ENCODE measurements at places on chromosomes 12 and 14.

- DNase-seq = no peak
Measured at GRCh38 chr12:113040722-113041171, 15.8 kb upstream of the DTX1 start.

- DNase-seq = no peak
Measured at GRCh38 chr12:75890660-75891059, 140.9 kb downstream of the PHLDA1 start.

DNA sequence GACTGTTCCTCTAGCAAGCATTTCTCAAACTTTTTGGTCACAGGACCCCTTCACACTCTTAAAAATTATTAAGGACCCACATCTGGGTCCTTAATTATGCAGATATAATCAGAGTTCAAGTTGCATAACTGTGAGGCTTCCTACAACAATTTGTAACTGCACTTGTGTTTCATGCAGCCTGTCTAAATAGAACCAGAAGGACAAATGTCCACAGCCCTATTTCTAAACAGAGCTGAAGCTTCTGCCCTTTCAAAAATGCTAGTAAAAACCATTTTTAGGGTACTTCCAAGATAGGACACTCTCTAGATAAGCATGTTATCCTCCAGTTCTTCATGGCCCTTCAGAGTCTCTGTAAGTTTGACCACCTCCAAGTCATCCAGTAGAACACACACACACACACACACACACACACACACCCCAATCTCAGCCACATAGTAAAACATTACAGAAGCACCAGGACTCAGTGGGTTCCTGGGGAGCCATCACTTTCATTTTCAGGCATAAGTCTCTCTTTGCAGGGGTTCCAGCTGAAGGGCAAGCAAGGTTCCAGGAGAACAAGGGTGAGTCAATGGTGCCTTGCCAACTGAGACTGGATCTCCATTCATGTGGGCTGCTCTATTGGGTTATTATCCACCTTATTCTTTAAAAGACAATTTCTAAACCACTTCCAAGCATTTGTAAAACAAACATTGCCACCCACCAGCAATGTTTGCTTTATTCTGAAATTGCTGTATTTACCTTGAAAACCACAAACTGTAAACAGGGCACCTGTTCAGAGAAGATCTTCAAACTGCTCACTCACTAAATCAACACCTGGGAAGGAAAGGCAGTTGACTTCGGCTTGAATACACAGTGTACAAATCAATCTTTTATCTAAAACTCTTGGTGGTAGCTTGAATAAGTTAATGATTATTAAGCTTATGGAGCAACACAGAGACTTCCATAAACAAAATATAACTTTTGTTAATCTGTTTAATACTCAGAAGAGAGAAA is 64.1 kb downstream of the ITPR2 start:
- DNase-seq = no peak

DNA sequence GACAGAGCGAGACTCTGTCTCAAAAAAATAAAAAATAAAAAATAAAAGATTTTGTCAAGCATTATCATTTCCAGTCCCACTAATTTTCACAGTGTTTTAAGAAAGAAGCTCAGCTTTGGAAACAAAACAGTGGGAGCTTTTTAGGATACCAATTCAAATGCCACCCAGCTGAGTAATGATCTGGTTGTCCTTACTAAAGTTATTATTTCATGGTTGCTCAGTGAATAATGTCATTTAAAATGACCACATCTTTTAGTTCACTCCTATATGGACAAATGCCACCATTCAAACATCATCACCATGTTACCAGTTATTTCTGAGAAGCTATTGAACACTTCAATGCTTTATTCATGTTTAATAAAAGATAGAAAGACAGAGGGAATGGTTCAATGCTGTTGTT is 365.0 kb downstream of the CCER1 start:
- DNase-seq = no peak

DNA sequence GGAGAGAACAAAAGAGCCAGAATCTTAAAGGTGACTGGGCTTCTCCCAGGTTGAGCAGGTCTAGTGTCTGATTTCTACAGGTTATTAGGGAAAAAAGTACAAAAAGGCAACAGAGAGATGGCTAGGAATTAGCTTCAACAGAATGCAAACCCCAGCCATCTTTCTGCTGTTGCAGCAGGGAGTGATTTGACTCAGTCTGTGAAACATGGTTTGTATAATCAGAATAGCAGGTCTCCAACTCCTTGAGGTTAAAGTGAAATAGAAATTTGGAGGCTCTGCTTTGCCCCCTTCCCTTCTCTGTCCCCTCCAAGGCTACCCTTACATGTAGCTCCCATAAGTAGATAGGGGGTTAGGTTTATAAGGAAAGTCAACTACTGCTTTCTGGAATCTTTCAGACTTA is 105.8 kb downstream of the AKAP6 start:
- no peak for DNase-seq

DNA sequence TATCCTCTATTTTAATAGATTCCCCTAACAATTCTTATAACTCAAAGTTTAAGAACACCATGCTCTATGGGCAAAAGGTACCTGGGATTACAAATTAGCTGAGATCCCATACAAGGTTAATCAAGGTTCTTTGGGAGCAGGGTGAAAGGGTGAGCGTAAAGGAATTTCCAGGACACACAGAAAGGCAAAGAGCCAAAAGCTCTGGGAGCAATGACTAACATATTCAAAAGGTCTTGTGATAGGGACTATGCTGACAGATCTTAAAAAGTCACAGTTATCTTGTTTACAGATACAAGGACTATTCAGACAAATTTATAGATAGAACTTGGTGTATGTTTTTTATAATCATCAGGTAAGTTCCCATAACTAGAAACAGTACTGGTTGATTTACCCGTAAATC is 19.5 kb upstream of the PPFIBP1 start:
- DNase-seq = no peak

- no peak for DNase-seq
Measured at GRCh38 chr12:4086481-4086880, 187.1 kb upstream of the CCND2 start.

DNA sequence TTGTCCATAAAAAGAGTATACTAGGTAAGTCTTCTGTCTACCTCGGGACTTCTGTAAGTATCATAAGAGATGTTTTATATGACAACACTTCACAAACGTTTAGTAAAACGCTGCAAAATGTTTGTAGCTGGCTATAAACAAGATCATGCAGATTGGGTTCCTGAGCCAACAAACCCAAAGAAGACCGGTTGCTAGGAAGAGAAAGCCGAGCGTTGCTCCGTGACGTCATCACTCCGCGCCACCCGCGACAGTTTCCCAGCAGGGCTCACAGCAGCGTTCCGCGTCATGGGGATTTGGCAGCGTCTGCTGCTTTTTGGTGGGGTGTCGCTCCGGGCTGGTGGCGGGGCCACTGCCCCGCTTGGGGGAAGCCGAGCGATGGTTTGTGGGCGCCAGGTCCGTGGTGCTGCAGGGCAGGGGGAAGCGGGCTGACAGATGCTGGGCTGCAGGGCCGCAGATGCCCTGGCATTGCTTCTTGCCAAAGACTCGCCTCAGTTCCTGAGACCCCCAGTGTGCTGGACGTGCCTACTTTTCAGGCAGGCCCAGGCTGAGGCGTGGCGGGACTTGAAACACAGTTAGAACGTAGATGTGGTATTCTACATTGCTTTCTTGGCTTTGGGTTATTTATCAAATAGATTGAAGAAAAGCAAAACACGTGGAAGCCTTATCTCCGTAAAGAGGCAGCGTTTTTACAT is at the start of gene NUBPL:
Gene NUBPL, plus strand, starts transcription at position 250 of the 692 bp plus-strand sequence. Its CDS starts 36 bp downstream, at position 286.
- peak; percentile 93 for DNase-seq

DNA sequence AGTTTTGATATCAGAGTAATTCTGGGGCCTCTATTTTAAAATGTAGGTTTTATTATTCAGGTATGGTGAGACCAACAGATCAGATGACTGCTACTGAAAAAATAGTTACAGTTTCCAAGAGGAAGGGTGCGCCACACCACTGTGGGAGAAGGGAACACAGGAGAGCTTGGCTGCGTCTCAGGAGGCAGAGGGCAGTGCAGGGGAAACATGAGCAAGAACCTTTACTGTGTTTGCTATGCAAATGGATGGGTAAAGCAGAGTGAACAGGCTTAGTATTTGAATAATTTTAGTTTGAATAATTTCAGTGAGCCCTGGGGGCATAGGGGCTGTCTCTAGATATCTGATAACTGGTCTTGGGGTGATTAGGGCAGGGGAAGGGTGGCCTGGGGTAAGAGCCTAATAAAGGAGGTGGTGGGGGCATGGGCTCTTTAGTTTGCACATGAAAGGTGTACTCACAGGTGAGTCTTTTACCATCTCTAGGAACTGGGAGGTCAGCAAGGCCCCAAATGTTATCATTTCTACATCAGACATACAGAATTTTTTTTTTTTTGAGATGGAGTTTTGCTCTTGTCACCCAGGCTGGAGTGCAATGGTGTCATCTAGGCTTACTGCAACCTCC is 196.8 kb upstream of the NEDD1 start:
- no peak for DNase-seq

GRCh38 chr14:93322929-93323599 is 9.8 kb downstream of the BTBD7 start:
- DNase-seq = no peak

DNA sequence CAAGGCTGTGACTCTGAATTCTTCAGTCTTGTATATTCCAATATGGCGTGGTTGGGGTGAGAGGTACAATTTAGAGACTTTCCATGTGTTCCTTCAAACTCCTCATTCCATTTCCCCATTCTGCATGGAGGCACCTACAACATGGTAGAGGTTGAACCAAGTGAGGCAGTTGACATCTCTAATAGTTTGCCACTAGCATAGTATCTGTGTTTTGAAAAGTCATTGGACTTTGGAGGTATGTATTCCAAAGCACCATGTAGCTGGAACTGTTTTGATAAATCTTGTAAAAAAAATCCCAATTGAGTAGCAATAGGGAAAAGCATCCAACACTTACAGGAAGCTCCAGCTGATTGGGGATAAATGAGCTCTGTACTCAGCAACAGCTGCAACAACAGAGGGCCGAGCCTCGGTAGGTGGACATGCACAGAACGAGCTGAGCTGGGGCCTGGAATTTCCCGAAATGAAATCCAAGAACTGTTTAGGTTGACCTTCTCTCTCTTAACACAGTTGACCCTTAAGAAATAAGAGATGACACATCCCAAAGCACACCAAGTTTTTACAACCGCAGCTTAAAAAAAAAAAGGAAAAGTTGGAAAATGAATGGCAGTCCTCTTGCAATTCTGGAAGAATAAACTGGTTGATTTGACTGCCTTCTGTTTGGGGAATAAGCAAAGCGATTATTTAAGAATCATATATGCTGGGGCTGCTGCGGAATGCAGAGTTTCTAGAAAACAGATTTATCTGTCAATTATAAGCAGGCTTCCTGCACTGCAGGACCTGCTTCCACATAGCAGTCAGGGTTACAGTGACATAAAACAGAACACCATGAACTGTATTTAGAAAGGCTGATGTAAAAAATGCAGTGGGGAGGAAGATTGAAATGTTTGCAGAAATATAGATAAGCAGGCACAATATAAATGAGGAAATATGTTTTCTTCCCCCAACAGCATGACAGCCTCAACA is 194.6 kb upstream of the KRR1 start:
- no peak for DNase-seq

DNA sequence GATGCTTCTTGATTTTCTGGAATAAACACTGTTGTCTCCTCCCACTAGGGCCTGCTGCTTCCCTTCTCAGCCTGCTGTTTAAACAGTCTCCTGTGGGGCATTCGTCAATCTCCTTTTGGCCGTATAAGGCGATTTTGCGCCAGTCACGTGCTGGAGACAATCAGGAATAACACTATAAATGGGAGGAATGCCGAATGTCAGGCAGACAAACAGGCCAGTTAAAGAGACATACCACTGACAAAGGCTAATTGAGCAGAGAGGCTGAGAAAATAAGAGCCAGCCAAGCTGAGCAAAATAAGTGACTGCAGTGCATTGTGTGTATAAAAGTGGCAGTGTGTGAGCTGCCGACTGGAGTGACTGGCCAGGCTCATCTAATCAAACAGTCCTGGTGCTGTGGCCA is 23.3 kb downstream of the DMAC2L start:
- DNase-seq = no peak

- no peak for DNase-seq
Measured at GRCh38 chr14:76779221-76780057, 18.2 kb downstream of the VASH1 start.

GRCh38 chr12:110935588-110935987 is 15.2 kb upstream of the MYL2 start:
- no peak for DNase-seq

GRCh38 chr12:69969011-69969410 is 144.0 kb downstream of the MYRFL start:
- DNase-seq = no peak

GRCh38 chr14:95741781-95742180 is 27.9 kb upstream of the TCL1A start:
- DNase-seq = no peak

GRCh38 chr14:88962356-88962755 is 137.9 kb downstream of the TTC8 start:
- DNase-seq = no peak

DNA sequence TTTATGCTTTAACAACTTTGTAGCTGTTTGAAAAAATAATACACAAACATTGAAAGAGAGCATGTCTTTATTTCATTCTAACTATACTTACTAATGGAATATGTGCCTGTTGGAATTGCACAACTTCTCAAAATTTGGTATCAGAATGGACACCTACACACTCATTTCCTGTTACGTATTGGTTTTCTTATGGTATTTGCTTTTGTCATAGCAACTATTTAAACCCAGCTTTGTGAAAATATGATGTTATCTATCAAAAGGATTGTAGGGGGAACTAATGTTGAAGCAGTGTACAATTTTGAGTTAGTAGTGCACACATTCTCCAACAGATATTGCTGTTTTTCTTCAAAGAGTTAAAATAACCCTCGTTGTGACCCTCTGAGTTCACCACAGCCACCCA is 52.6 kb downstream of the RBMS2 start:
- DNase-seq = no peak

DNA sequence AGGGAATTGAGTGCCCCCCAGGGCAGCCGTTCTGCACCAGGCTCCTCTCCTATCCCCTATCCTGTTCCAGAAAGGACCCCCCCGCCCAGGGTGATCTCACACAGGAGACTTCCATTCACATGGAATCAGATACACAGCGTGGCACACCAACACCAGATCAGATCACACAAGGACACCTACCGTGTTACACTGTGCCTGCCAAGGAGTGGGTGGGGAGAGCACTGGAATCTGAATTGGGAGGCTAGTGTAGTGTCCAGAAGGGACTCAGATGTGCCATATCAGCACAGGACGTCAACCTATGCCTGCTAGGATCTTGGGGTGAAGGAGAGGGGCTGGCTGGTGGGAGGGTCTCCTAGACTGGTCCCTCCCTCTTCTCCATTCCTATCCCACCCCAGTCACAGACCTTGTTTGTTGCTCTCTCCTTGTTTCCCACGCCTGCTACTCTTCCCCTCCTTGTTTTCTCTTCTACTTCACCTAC is 2.3 kb downstream of the PTMS start:
- DNase-seq = no peak

- DNase-seq = no peak
Measured at GRCh38 chr14:75673345-75674035, 12.4 kb downstream of the TTLL5 start.

- DNase-seq = no peak
Measured at GRCh38 chr12:9043766-9044165, 54.4 kb downstream of the KLRG1 start.

- no peak for DNase-seq
Measured at GRCh38 chr12:79435742-79436141, 255.0 kb downstream of the PAWR start.

Data from stimulated activated CD4-positive, alpha-beta T cell treated with anti-CD3 and anti-CD28 coated beads, Interleukin-2, amount 100 ng/mL, for 4 hours (primary cell).